ENCODE measurements at places on chromosomes 2 and 18. TPM values are rescaled to one million over a fixed set of nuclear protein-coding genes. Genes with fewer than 3 reads are reported as not detected.

DNA sequence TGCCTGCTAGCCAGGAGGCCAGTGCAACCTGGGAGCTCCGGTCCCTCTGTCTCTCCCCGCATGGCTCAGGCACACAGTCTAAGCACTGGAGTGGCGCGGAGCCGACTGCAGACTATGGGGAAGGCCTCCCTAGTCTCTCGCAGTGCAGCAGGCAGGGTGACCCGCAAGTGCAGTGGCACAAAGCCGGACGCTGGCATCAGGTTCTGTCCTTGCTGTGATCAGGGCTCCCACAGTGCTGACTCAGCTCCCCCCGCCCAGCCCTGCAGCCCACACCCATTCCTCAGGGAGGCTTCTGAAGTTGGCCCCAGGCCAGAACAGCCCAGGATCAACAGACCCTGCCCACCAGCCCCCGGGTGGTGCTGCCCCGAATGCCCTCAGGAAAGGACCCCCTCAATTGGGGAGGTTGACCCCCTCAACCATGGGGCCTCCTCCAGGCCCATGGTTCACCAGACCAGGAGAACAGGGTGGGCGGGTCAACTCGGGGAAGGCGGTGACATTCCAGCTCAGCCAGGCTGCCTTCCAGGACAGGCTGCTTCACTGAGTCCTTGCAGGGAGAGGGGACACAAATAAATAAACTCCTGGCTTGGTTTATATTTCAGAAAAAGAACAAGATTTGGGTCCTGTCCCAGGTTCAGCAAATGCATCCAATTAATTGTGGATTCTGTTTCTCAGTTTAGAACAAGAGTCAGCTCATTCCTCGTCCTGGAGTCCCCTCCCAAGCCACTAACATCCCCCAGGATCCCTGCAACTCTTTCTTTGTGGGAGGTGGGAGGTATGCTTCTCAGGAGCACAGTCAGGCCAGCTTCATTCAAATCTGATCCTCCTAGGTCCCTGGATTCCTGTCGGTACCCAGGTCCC lies 12.2 kb downstream of the BIN1 start:
- no peak for DNase-seq

DNA sequence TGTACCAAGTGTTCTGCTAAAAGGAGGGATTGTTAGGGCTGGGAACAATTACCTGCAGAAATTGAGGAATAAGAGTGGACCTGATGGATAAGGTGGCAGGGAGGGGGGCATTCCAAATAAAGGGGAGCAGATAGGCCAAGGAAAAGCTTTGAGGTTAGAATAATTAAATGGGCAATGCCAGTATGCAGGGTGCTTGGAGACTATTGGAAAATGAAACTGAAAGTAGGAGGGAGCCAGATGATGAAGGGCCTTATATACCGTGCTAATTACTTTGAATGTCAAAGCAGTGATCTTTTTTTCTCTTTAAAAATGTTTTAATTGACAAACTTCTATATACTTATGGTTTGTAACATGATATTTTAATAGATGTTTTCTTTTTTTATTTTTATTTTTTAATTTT lies 42.9 kb downstream of the MMADHC start:
- no peak for DNase-seq

DNA sequence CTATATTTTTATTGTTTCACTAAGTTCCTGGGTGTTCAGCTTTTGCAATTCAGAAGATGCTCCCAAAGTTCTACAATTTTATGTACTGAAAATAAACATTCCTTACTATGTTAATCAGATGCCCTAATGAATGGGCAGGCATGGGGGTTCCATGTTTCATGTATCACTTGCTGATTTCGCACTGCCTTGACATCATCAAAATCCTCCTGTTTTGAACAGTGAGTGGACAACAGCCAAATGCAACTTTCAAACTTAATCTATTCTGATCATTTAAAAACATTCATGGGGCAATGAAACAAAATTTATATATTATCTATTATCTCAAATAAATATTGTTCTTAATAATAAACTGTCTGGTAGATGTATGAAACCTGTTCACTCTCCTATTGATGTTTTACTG lies 43.2 kb downstream of the ZEB2 start:
- no peak for DNase-seq

DNA sequence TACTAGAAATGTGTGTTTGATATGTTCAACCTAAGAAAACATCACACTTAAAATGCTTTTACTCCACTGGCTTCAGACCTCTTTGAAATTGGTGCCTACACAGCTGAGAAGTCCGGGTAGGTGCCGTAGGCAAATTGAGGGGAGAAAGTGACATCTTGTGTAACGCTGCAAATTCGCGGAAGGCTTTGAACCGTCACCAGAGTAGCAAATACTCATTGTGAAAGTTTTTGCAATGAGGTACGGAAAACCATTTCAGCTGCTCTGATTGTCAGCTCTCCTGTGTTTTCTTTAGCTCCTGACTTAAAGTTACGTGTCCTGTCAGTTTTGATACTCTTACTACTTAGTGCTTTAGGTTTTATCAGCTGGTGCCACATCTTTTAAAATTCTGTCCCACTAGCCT lies 224.5 kb downstream of the FAM210A start:
- no peak for DNase-seq

DNA sequence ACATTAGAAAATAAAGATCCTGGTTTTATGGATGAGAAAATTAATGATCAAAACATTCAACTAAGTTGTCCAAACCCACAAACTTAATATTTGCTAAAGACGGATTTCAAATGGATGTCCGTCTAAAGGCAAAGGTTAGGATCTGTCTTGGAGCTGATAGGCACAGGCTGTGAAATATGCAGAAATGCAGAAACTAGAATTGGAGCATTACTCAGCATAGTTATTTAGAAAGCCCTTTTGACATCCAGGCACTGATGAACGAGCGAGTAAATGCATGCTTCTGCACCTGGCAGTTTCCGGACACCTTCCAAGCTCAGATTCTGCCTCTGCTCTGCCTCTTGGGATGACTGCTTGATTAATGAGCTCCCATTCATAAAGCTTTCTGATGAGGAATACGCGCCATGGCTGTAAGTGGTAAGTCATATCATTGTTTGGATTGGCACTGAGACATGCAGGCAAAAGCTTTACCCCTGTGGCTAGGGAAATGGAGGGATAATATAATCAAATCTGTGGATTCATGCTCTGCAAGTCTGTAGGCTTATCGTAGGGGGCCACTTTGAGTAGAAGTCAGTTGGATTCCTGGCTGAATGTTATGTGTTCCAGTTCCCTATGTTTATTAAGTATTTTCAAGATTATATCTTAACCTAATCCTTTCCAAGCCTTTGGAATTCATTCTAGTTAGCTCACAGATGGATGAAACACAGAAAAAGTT lies 2176.3 kb upstream of the CELF4 start:
- no peak for DNase-seq

DNA sequence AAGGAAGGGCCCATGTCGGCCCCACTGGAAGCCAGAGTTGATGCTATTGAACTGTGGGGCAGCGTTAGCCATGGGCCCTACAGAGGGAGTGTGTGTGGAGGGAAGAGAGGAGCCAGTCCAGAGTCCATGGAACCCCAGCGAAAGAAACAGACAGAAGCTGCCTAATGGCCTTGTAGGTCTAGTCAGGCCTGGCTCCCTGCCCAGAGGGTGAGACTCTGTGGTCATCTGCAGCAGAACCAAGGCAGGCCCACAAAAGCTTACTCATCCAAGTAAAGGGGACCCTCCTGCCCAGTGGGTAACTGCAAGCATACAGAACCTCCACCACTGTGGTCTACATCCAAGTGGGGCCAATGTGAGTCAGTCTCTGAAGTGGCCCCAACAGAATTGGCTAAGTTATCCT lies 439.8 kb downstream of the TGIF1 start:
- DNase-seq, result no peak

DNA sequence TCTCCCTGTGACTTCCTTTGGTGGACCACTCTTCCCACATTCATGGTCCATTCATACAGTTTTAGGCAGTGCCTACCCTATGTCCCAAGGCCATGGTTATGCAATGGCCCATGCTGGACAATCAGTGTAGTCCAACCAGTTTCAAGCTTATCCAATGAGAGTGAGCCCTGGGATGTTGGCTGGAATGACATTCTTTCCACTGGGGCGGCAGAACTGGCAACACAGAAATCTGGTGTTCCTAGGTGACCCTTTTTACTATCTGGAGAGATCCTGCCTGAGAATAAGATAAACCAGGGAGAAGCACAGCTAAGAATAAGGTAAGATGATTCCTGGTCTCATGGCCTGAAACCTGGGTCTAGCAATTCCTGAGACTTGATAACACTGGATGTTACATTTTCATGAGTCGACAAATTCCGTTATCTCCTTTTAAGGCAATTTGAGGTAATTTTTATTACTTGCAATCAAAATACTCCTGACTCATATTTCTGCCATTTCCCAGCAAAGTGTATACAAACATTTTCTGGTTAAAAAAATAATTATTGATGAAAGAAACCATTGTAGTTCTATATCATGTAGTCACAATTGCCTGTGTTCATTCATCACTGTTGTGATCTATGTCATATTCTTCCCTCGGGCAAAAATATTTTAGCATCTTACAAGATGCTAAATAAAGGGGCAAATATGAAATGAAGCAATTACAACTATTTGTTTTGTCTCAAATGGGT lies 271.5 kb upstream of the LYPD1 start:
- DNase-seq, result no peak

DNA sequence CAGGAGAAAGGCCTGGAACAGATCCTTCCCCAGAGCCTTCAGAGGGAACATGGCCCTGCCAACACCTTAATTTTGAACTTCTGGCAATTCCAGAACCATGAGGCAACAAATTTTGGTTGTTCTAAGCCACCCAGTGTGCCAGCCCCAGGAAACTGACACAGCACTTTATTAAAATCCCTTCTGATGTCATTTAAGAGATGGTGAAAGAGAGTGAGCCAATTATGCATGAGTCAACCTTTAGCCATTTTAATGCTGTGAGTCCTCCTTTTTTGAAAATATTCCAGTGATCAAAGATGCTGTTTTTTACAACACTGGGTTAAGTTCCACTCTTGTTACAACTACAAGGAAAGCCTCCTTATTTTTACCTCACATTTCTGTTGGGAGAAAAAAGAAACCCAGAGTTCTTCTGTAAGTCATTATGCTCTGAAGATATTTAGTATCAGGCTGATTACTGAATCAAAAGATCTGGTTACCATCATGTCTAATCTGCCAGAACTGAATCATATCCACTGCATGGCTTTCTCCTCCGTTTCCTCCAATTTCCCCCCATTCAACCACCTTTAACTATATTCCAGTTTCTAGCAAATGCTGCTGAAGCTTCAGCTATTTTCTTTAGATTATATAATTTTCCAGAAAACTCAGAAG lies 235.4 kb downstream of the TXNL1 start:
- no peak for DNase-seq

DNA sequence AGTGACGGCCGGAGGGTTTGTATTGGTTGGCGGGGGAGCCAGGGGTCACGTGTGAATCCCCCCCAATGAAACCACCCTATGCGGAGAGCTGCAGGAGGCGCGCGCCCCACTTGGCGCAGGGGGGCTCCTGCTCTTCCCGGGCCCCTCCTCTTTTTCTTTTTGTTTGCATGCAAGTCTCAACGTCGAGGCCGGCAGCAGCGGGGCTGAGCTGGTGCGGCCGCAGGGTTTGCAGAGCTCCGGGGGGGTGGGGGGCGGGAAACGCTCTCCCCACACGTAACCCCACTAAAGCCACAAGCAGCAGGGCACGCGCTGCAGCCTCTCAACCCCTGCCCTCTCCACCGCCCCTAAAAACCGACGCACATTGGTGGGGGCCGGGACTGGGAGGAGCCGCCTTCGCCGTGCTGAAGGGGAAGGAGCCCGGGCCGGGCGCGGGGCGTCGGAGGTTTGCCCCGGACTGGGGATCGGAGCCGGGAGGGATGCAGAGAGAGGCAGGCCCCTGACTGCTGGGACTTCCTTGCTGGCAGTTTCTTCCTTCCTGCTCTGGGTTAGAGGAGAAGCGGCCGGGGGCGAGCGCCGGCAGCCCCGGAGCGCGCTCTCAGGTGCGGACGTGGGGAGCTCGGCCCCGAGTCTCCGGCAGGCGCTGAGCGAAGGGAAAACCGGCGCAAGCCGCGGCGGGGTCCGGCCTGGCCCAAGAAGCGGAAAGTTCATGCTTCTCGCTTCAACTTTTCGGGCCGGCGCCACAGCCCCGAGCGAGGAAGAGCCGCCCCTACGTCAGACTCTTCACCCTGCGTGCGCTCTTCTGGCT lies 864 bp downstream of the LBH start:
- DNase-seq, result peak; percentile 66

DNA sequence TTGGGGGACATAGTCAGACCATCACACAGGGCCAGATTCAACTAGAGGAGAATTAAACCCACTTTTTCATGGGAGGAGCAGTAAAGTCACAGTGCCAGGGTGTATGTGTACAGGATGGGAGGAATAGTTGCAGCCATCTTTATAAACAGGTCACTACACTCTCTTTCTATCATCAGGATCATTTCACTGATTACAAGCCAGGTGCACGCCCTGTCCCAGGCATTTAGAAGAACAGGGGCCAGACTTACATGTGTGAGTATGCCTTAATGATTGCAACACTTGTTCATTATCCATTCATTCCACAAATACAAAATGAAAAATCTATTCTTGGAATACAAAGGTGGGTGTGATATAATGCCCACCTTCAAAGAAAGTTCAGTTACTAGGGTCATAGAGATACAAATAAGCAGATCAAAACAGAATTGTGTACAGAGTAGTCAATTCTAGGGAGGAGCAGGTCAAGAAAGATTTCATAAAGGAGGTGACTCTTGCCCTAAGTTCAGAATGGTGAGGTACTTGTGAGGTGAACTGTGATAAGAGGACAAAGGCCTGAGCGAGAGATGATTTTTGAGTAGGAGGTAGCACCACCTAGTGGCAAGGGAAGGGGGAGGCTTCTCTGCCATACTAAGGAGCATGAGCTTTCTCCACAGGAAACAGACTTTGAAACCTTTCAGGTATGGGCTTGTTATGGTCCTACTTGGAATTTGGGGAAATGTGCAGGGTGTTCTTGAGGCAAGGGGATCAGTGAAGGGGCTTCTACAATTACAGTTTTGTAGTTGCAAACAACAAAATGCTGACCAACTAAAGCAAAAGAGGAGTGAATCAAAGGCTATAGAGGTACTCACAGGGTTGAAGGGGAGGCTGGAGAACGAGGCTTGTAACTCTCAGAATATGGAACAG lies 156.3 kb downstream of the SUCLG1 start:
- DNase-seq, result peak; percentile 40

Gene C2orf15
- 11.2 TPM for polyA plus RNA-seq

Gene WDR54
- polyA plus RNA-seq, result 36.5 TPM

Gene FAM110C
- 10.6 TPM for polyA plus RNA-seq

Gene NYAP2
- polyA plus RNA-seq, result not detected

Gene DYTN
- not detected for polyA plus RNA-seq

Gene FANCL
- 56.8 TPM for polyA plus RNA-seq

Data from right renal cortex interstitium (tissue), 3 donors.